ENCODE measurements at places on chromosomes 1 and 21.

GRCh38 chr1:10824821-10825540, 28.5 kb upstream of the CASZ1 start:
- no peak for DNase-seq

DNA sequence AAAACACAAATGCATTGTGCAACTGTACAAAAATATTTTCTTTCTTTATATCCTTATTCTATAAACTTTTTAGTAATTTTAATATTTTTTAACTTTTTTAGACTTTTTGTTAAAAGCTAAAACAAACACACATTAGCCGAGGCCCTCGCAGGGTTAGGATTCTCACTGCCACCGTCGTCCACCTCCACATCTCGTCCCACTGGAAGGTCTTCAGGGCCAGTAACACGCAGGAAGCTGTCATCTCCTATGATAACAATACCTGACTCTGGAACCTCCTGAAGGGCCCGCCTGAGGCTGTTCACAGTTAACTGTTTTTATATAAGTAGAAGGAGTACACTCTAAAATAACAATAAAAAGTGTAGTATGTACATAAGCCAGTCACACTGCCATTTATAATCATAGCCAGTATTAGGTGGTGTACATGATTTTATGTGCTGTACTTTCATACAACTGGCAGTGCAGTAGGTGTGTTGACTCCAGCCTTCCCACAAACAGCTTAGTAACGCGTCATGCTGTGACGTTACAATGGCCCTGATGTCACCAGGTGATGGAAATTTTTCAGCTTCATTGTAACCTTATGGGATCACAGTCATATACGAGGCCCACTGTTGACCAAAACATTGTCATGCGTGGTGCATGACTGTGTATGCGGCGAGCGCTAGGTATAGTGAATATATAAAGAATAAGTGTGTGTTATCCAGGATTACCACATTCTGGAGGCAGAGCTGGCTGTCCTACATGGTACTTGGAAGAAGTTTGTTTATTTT, 8.8 kb downstream of the TFF2 start:
- DNase-seq, result no peak

GRCh38 chr1:43388613-43389012, 987 bp downstream of the MED8 start:
- DNase-seq, result no peak

DNA sequence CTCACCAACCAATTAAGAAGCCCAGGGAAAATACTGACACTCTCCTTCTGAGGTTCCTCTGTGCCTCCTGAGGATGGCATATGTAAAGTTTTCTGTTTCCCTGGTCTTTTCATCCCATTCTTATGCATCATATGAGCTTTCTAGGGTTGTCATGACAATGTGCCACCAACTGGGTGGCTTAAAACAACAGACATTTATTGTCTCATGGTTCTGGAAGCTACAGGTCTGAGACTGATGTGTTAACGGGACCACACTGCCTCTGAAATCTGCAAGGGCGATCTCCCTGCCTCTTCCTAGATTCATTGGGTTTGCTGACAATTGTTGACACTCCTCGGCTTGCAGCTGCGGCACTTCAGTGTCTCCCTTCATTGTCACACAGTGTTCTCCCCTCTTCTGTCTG, 308.4 kb downstream of the RGS7 start:
- no peak for DNase-seq

- no peak for DNase-seq
Measured at GRCh38 chr1:29332204-29332603, 95.9 kb downstream of the PTPRU start.

DNA sequence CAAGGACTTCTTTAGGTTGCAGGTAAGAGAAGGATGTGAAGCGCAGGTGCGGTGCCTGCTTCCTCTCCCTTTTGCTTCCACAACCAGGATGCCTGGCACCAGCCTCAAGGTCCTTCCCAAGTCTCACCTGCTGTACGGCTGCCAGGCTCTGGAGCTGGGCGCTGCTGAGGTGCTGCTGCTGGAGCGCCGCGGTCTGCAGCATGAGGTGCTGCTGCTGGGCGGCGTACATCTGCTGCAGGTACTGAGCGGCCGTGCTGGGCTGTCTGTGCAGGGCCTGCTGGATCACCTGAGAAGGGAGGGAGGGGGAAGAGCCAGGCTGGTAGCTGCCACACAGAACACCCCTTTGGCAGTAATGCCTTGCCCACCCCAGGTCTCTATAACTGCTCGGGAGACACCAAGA, 51.3 kb upstream of the A3GALT2 start:
- no peak for DNase-seq

- DNase-seq, result no peak
Measured at GRCh38 chr1:150366416-150367296, 2.7 kb downstream of the RPRD2 start.

DNA sequence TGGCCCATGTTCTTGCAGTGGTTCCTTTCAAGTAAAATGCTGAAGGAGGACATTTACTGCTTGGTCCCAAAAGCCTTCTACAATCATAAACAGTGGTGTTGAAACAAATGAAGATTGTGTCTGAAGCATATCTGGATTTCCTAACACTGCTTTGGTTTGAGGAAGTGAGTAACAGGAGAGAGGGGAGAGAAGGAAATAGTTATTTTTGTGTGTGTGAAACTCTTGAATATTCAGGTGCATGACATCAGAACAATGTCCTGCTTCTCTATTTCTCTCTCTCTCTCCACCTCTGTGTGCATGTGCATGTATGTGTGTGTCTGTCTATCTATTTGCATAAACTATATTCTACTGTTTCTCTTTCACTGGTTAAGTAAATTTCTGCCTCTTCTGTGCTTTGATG, 61.4 kb upstream of the TNFSF18 start:
- no peak for DNase-seq

GRCh38 chr1:57894315-57894714, 470.5 kb upstream of the DAB1 start:
- no peak for DNase-seq

- DNase-seq, result no peak
Measured at GRCh38 chr1:201469645-201470074, 672 bp upstream of the PHLDA3 start.

DNA sequence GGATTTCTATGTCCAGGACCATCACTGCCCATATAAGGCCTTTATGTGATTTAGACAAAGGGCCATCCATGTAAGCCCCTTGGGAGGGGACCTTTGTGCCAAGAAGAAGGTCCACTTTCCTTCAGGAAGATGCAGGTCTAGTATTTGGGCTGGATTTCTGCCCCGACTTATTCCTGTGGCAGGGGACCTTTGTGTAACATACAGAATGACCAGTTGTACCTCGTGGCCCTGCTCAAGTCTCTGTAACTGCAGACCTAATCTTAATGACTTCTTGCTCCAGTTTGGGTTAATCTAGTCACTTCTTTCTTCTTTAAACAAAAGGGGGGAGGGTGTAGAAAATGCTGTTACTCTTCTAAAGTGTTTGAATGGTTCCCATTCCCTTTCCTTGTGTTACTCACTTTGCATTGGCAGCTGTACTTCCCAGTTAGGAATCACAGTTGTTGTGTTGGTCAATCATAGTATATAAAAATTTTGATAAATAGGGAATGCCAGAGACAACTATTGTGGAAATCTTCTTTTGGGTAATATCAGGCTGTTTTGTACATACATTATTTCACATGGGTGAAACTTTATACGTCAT, 54.2 kb downstream of the MIGA1 start:
- no peak for DNase-seq

DNA sequence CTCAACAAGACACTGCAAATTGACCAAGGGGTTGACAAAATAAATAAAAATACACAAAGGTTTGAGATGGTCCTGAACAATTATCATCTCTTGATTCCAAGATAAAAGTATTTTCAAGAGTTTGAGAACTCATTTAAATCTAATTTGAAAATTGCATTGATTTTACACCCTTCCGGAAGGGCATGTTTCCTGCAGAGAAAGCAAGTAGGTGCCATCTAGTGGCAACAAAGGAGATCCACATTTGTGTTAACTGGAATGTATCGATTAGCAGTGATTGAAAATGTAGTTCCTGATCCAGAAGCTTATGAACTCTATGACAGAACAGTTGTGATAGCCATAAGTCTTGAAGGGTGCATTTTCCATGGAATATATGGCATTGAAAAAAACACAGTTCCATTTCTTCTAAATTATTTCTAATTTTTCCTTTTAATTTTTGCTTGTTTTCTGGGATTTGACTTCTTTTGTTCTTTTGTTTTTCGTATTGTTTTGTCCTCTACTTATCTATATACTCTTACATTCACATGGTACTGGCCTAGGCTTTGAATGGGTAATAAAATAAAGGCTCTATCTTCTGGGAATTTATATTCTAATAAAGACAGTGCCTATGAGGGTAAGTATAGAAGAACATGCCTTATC, 143.7 kb downstream of the DNM3 start:
- no peak for DNase-seq

DNA sequence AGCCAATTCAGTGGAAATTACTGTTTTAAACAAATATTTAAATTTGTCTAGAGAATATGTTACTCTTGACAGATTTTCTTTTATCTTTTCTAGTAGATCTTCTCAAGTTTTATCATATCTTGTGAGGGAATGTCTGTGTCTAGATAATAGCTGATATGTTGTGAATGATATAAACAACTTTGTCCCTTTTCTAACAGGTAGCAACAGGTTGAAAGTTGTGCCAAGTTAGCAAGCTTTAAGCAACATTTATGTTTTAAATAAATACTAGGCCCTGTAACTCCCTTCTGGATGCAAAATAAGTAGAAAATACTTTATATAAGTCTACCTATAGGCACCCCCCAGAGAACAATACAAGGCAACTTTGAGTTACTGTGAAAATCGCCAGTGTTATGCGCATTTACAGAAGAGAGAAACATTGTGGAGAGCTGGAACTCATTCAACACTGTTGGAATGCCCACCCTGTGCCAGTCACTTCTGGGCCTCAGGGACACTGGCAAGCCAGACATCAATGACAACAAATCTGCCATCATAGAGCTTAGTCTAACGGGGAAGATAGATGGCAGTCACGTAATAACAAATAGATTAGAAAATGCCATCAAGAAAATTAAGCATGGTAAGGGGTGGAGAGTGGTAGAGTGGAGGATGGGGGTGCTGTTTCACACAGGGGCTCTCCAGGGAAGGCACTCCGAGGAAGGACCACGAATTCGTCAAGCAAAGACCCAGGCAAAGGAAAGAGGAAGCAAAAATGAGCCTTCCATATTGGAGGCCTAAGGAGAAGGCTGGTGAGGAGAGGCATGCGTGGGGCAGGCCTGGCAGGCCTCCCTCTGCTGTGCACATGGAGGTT, 4.4 kb downstream of the MAP3K21 start:
- no peak for DNase-seq

DNA sequence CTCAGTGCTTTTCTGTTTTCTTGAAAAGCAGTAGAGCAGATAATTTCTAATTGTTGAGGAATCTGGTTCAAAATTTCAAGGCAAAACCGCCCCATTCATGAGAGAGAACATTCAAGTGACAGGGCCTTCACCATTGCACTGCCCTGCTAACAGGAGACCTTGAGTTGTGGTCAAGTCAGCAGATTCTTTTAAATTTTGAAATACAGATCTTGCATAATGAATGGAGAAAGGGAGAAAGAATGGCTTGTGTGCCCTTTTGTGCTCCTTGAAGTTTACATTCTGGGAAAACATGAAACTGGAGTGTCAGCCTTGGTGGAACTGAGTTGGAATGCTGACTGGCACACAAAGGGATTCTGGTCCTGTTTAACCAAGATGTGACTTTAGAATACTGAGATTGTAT, 164.5 kb upstream of the UBE2U start:
- no peak for DNase-seq

DNA sequence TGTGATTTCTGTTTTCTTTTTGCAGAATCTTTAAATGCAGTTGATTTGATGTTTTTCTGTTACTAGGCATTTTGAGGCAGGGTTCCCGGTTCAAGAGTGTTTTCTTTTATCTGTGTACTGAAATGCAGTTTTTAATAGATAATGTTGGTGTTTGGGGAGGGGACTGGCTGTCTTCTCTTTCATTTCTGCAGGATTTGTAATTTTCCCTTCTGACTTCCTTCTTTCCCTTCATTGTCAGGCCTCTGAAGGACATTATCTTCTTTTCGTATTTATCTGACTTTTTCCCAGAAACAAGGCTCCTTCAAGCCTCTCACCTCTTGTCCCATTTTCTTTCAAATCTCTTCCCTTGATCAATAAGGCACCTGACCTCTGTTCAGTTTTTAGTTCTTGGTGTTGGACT, 1.5 kb upstream of the GALNT2 start:
- DNase-seq, result no peak

DNA sequence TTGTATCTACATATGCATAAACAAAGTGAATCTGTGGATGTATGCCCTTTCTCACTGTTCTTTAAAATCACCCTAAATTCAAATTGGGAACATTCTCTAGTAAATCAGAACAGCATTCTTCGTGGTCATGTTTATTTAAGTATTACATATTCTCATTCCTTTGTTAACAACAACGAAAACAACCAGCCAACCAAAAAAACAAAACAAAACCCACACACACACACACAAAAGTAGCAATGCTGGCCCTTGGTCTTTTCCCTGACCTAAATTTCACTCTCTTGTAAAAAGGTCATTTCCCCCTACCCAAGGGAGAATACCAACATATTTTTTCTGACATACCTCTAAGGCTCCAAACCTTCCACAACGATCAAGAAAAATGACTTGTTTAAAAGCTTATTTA, 102.6 kb downstream of the NRIP1 start:
- DNase-seq, result no peak

GRCh38 chr1:110603058-110603457, 3.1 kb downstream of the KCNA2 start:
- DNase-seq, result no peak

- no peak for DNase-seq
Measured at GRCh38 chr1:33659641-33660040, 187.2 kb downstream of the ZSCAN20 start.

DNA sequence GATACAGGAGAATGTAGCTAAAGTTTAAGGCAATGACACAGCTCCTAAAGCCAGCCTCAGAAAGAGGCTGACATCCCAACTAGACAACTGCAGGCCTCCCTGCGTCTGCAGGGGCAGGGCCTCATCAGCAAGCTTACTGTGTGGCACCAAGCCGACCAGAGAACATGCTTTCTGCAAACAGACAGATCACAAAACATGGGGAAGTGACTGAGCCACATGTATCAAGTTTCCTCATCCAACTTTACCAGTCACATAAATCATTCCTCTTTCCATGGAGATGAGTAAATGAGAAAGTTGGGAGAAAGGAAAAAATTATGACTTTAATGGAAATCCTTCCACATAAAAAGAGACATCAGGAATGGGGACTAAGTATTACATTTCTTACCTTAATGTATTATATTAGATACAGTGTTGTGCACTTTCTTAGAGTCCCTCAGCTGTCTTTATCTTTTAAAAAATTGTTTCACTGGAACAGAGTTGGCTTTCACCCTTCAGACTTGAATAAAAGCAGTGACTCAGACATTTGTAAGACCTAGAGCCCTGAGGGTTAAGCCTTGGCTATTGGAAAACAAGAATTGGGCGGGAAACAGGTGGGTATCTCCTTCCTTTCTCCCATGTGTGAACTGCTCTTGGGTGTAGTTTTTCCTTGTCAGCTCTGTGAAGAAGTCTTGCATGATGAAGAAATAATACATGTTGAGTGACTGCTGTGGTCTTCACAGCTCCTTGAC, 305.7 kb upstream of the SNX7 start:
- DNase-seq, result no peak

GRCh38 chr21:46191257-46191685, 7.0 kb upstream of the SPATC1L start:
- DNase-seq, result no peak

GRCh38 chr1:95984798-95985374, 736.7 kb upstream of the PTBP2 start:
- no peak for DNase-seq

- DNase-seq, result no peak
Measured at GRCh38 chr21:20026543-20026942, 971.7 kb upstream of the NCAM2 start.
